Airway epithelial cell (primary cell): ENCODE measurements at places on chromosomes 6 and 20. TPM values are rescaled to one million over a fixed set of nuclear protein-coding genes. Genes with fewer than 3 reads are reported as not detected.

Gene BPIFB1
- total RNA-seq = not detected in 2 replicates

Gene TMEM217
- 0.46 and 1.2 TPM in 2 replicates for total RNA-seq

Gene OXT
- not detected in 2 replicates for total RNA-seq

Gene PTCRA
- total RNA-seq = not detected in 2 replicates

Gene TREM2
- 7.9 and 10.3 TPM in 2 replicates for total RNA-seq

Gene BACH2
- 0.14 and 0.28 TPM in 2 replicates for total RNA-seq

Gene ADTRP
- 1.3 and 1.8 TPM in 2 replicates for total RNA-seq

Gene MEI4
- total RNA-seq = not detected in 2 replicates

Gene NKAIN4
- total RNA-seq = 0.46 TPM in 1 of 2 replicates, not detected in the other
